ENCODE measurements at places on chromosomes 7 and 10. TPM values are rescaled to one million over a fixed set of nuclear protein-coding genes. Genes with fewer than 3 reads are reported as not detected.

GRCh38 chr10:32266979-32267378, 80.0 kb downstream of the EPC1 start:
- DNase-seq: no peak

DNA sequence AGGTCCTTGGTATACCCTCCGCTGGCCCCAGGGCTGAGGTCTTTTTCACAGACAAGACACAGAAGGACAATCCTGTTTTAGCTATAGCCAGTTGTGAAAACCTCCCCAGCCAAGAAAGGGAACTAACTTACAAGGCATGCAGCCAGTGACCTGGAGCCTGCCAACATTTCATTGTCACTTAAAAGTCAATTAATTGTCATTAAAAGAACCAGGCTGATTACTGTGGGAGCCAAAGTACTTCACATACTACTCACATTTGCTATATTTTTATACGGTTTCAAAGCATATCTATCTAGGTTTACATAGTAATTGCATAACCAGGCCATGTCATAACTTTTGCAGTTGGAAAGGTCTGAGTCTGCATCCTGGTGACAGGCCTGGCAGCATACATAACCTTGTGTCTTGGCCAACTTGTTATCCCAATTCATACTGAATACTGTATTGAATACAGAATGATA, 31.1 kb downstream of the NRBF2 start:
- DNase-seq: no peak

- DNase-seq: no peak
Observed at GRCh38 chr10:90960355-90960814, 39.5 kb upstream of the ANKRD1 start.

GRCh38 chr7:152571068-152571467, 104.9 kb downstream of the XRCC2 start:
- no peak for DNase-seq

DNA sequence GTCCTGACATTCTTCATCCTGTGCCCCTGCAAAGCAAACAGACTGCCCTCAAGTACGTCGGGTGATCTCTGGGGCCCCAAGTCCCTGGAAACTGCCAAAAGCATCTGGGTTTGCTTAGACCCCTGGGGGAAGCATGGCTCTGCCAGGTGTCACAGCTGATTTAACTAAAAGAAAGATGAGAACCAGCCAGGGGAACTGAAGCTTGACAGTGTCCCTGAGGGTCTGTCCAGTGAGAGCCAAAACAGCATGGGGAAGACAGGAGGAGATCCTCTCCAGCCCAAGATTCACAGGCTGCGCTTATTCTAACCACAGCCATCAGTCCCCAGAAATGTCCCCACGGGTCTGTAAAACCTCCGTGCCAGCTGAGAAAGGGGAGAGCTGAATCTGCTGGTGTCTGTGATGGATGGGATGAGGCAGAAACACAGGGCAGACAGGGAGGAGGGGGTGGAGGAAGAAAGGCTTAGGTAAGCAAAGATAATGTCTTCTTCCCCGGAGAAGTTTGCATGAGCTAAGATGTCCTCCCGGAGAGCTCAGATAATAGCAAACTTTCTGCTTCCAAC, 21.3 kb downstream of the CCDC3 start:
- DNase-seq: no peak

DNA sequence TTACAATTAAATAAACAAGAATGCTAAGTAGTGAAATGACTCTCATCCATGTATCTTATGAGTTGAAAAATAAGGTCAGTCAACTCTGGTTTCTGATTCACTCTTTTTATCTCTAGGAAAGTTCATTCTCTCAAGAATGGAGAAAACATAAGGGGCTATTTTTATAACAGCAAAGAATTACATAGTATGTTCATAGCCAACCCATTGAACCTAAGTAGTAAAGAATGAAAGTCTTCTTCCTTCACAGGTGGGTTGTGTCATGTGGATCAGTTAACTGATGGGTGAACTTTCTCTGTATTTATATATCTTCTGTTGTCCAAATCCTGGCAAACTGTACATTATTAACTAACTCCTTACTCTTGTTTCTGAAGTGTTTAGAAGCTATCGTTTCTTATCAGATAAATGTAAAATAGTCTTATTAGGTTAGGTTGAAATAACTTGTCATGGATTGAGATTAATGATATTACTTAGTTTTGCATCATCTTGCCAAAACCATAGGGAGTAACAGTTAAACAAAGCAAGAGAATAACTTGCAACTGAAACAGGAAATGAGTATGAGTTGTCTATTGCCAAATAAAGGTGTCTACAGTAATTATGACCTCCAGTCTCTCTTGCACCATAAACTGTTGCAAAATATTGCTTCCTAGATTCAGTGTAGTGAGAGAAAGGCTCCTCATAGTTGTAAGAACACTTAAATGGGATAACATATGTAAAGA, 86.8 kb downstream of the ANKRD7 start:
- DNase-seq: no peak

DNA sequence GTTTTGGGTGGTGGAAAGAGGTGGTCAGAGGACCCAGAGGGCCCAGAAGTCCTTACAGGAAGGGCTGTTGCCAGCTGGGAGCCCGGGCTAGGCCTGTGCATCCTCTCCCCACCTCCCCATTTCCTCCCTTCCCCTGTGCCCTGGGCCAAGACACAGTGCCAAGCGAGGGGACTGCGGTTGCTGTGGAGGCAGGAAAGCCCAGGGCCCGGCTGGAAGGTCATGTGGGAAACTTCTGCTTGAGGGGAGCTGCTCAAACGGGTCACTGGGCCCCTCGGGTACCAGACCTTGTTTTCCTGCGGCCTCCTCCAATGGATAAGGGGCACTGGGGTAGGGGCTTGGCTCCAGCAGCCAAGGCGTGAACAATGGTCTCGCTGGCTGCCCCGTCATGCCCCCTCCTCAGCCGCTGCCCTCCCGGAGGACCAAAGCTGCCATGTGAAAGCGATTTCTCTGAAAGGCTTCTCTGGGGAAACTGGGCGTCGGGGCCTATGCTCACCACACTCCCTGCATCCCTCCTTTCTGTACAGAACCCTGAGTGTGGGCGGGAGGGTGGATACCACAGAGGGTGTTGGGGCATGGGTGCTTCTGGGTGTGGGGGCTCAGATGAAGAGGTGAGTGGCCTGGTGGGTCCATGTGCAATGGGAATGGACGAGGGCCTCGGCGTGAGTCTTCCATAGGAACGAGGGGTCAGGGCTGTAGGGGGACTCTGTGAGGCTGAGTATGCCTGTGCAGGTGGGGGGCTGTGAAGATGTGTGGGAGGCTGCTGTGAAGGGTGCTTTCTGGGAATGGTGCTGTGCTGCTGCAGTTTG, 135.3 kb downstream of the PTPN20 start:
- DNase-seq: peak; percentile 63

- no peak for DNase-seq
Observed at GRCh38 chr7:95974108-95974507, 201.8 kb downstream of the DYNC1I1 start.

DNA sequence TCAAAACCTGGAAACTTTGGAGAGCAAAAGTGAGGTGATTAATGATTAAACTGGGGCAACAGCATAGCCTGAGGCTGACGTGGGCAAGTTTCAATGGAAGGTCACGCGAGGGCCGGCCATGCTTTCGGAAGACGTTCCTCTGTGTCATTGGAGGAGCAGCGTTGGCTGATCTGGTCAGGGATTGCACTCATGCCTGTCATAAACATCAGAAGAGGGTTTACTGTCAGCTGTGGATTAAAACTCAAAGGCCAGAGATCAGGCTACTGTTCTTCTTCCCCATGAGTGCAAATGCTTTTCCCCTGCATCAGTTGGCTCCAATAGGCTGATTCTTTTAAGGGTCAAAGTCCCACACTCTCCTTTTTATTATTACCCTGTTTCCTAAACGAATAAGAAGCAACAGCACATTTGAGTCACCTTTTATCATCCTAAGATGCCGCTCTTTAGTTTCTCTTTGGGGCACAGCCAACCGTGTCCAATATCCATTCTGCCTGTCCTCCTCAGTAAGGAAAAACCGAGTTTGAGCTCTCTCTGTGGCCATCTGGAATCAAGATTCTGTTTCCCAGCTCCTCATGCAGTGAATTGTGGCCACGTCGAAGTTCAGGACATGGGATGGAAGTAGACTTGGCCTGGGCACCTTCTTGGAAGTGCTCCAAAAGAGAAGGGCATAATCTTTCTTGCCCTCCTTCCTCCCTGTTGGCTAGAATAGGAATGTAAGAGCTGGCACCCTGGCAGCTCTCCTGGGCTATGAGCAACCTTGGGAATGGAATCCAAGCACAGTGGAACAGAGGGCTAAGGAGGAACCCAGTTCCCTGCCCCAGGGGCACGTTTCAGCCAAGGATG, 62.5 kb upstream of the INSIG1 start:
- DNase-seq: no peak

DNA sequence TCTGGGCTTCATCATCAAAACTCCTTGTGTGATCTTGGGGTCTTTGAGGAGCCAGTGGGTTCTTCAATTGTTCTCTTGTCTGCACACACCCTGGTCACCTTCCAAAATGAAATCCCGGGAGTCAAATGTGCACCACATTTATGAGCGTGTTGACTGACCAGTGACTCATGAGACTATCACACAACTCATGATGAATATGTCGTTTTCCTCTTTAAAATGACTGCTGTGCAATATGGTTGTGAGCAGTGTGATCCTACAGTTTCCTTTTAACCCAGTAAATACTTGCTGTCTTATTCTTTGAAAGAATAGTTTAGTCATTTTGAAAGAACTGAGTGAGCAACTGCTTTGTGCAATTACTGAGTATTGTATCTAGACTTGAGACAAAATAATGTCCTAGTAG, 149.2 kb downstream of the DYNC1I1 start:
- DNase-seq: no peak

Gene CYP2W1
- total RNA-seq: 0.83 TPM

Gene GNB2
- total RNA-seq: 133 TPM

Gene PRDX3
- 176 TPM for total RNA-seq

Gene AGBL3
- total RNA-seq: 1.1 TPM

Gene ADD3
- total RNA-seq: 106 TPM

Gene TSPAN12
- 19.9 TPM for total RNA-seq

Gene GRID2IP
- not detected for total RNA-seq

Data from sigmoid colon (tissue), 7 donors.